Spinal cord (tissue), 10 donors: ENCODE measurements at places on chromosomes 3 and 15. TPM values are rescaled to one million over a fixed set of nuclear protein-coding genes. Genes with fewer than 3 reads are reported as not detected.
A peak's percentile ranks its signal among the peaks of the same experiment; 100 is the strongest.

GRCh38 chr3:34000301-34000700 is 201.9 kb downstream of the PDCD6IP start:
- no peak for DNase-seq

GRCh38 chr15:68352401-68353062 is 75.0 kb downstream of the FEM1B start:
- no peak for DNase-seq

SCN5A gene
- 1.6 TPM for polyA plus RNA-seq

DNA sequence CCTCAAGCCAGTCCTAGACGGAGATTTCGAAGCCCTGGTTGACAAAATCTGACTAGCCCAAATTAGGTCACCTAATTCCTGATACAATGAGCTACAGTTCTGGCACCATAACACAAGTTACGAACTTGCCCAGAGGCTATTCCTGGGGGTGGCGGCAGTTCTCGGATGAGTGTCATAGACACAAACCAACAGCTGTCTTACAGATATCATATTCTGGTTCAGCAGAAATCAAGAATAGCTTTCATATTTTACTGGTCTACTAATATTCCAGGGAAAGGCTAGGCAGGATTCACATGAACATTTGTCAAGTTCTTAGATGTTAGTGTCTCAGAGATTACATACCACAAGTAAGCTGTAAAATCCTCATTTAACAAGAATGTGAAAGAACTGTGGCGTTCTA is 8.8 kb downstream of the ANAPC13 start:
- DNase-seq = no peak

GRCh38 chr3:11803977-11804892 is 42.5 kb downstream of the TAMM41 start:
- no peak for DNase-seq

ZIC4 gene
- 33.0 TPM for polyA plus RNA-seq

DNA sequence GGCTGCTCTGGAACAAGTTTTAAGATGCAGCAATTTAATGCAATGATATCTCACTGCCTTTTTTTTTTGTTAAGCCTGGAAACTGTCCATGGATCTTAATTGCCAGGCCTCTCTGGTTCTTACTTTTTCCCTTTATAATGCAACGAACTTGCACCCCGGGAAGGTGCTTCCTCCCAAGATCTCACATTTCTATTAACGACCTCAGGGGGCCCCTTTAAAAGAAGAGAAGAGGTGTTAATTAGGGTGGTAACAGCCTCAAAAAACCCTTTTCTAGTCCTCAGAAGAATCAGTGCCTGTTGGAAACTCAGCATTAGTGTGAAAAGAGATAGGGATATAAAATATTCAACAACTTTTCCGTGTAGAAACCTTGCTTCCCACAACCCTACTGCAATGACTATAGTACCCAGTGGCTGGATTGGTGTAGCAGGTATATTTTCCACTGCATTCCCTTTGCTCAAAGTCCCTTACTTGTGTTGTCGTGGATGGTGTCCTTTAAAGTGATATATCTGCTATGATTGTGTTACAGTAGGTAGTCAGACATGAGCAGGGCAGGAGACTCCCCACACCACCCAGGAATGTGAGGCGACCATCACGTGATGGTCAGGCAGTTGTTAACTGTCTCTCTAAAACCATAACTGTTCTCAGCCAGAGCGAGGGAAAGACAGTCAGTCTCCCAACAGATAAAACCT is 121.8 kb downstream of the CTNNB1 start:
- DNase-seq = no peak

DNA sequence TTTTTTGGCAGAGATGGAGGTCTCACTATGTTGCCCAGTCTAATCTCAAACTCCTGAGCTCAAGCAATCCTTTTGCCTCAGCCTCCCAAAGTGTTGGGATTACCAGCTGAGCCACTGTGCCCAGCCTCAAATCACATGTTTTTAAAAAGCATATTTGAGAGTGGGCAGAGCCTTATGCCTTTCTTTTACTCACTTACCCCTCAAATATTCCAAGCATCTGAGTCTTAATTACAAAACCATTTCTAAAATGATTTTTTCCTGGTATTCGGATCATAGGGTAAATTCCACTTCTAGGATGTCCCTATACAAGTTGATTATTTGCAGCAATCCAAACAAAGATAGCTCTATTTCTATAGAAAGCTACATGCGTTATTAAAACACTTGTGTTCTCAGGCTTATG is 106.1 kb downstream of the RFTN1 start:
- DNase-seq = no peak

- DNase-seq = peak; percentile 35
These were observed 737.5 kb upstream of the LMCD1 start for GRCh38 chr3:7764115-7764514.

DNA sequence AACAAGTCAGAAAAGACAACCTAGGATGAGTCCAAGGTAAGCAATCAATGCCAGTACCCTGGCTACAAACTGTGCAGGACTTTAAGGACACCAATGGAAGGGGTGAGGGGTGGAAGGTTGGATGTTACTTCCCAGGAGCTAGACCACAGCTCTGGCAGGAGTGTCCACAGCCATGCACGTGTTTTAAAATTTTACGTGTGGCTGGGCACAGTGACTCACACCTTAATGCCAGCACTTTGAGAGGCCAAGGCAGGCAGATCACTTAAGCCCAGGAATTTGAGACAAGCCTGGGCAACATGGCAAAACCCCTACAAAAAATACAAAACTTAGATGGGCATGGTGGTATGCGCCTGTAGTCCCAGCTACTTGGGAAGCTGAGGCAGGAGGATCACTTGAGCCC is 14.7 kb upstream of the HDC start:
- DNase-seq = no peak

FHIT gene
- 11.3 TPM for polyA plus RNA-seq

- DNase-seq = no peak
These were observed 69.9 kb downstream of the CRTC3 start for GRCh38 chr15:90599644-90600043.

TGM5 gene
- not detected for polyA plus RNA-seq

DNA sequence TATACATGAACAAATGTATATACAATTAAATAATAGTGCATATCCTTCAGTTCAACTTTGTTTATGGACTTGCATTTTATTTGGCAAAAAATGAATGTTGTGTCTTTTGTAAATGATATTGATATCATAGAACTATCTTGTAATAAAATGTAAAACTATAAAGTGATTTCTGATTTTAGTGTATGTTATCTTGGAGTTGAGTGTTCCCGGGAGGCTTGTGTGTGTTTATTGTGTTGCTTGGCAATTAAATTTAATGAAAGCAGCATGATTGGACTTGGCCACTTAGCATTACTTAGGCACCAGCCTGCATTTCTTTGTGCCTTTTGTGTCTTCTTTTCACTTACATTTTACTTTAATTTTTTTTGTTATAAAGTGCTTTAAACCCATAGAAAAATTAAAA is 10.6 kb downstream of the ARHGEF26 start:
- peak; percentile 37 for DNase-seq

- DNase-seq = no peak
These were observed 193.3 kb upstream of the SLCO3A1 start for GRCh38 chr15:91660174-91660649.

DNA sequence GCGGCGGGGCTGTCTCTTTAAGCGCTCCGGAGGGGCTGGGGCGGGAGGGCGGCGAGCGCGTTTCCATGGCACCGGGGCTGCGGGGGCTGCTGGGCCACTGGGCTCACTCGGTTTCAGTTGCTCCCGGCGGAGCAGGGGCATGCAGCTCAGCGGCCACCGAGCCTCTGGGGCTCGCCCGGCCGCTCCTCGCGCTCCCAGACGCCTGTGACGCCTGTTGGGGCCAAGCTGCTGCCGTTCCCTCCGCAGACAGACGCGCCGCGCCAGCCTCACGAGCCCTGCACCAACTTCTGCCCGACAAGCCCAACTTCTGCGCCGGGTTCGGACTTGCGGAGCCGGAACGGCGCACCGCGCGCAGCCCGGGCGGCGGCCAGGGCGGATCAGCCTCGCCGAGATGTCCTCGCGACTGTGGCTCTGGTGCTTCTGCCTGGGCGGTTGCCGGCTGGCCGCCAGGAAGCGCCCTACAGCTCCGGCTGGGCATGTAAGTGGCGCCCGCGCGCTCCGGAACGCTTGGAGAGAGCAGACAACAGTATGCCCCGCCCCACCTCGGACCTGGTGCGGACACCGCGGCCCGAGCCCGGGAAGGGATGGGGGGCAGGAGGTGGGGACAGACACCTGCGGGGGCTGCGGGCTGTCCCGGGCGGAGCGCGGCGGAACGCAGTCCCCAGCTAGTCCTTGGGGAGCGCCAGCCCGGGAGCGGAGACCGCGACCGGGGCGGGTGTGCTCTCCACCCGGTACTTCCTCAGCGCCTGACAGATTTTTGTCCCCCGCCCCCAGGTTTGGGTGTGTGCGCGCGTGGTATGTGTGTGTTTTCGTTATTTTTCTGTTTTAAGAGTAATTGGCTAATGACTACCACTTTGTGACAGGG is 154.1 kb upstream of the GOLIM4 start:
- peak; percentile 69 for DNase-seq

GRCh38 chr3:32450992-32451659 is 51.5 kb downstream of the CMTM6 start:
- no peak for DNase-seq

GRCh38 chr3:136193278-136194054 is 2.7 kb downstream of the MSL2 start:
- no peak for DNase-seq

GNAT1 gene
- polyA plus RNA-seq = 0.72 TPM

GRCh38 chr15:53312707-53313106 is 446.8 kb downstream of the WDR72 start:
- no peak for DNase-seq

DNA sequence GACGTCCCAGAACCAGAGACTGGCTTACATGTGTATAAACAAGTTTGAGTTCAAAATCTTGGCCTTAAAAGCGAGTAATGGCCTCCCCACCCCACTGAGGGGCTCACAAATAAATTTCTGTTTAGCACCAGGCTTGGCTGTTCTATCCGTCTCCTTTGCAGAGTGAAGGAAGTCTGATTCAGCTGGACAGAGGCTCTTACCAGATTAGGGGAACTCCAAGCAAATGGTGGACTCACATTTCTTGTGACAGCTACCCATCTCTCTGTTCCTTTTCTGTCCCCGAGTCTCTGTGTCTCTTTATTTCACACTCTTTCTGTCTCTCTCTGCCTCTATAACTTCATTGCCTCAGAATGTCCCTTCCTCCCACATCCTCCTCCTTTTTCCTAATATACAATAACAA is 62.7 kb downstream of the DGKG start:
- DNase-seq = no peak

DNA sequence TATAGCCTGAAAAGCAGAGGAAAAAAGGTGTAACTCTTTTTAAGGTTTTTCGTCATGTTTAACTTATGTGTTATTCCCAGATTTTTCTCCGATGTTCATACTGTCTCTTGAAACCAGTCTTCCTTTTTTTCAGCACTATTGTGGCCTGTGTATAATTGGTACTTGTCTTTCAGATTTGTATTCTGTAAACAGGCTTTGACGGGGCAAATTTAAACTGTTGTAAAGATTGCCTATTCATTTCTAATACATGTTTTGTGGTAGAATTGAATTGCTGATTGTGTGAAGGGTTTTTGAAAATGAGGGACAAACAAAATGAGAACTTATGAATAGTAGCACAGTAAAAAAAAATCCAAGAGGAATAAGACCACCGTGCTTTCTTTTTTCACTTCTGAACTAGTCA is 33.6 kb downstream of the AKAP13 start:
- DNase-seq = no peak
